Activated effector memory CD4-positive, alpha-beta T cell treated with Interleukin-2 at 50 U/mL for 16 hours (primary cell): ENCODE measurements at places on chromosomes 11 and 22.

GRCh38 chr22:30439226-30439625 is 13.7 kb downstream of the MTFP1 start:
- no peak for DNase-seq

DNA sequence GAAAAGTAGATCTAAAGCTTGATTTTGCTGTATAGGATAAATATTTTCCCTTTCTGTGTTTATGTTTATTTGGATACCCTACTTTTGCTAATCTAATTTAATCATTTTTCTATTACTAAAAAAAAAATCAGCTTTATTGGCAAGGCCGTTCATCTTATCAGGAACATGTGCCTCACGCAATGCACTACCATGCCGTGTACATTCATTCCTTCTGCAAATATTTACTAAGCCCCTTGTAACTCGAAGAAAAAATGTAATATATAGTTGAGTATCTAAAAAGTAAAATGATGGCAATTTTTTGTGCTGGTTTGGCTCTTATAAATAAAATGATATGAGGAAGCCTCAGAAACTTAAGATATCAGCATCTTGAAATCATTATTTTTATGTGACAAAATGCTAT is 8.9 kb downstream of the UVRAG start:
- no peak for DNase-seq

- no peak for DNase-seq
Measured at GRCh38 chr11:70581991-70582885, 183.9 kb downstream of the CTTN start.

DNA sequence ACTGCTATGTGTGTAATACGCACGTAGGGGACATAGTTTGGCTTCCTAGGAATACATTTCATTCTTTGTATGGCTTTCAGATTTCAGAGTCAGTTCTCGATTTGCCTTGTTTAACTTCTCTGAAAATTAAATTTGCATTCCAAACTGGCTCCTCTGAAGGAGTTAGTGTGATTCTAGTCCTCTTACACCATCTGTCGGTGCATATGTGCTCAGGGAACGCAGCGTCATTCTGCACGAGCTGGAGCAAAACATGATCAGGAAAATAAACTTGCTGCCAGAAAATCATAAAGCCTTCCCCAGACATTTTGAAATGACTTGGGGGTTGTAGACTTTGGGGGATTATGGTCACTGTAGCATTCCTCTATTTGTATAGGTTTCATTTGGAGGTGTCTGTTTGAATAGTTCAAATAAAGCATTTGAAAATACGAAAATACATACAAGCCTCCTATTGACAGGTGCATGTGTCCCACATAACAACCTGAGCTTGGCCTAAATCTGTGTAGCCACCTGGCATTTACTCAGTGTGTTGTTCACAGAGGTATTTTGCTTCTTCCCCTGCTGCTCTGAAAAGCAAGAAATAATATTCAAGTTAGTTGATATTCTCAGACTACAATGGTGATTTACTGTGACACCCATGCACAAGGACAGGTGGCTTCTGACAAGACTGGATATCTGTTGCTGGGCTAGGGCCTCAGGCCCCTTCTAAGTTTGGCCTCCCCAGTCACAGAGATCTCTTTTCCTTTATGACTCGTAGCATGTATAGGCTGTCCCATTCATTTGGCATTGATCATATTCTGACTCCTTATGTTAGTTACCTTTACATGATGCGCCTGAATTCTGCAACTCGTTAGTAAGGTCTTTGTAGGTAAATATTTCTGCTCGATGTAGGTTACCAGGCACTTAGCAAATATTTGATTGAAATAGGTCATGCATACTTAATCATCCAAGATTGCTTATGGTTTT is 81.6 kb upstream of the SORL1-AS1 start:
- no peak for DNase-seq

- no peak for DNase-seq
Measured at GRCh38 chr22:27637604-27638003, 164.0 kb downstream of the MN1 start.

- peak; percentile 62 for DNase-seq
Measured at GRCh38 chr22:20243537-20244249, 24.4 kb downstream of the RTN4R start.

- no peak for DNase-seq
Measured at GRCh38 chr11:28417601-28418323, 309.6 kb downstream of the METTL15 start.

- no peak for DNase-seq
Measured at GRCh38 chr11:132056689-132057088, 686.3 kb downstream of the NTM start.

GRCh38 chr22:48520207-48520606 is 1307.5 kb downstream of the BRD1 start:
- no peak for DNase-seq

- DNase-seq, result no peak
Measured at GRCh38 chr11:125871391-125872137, 15.9 kb upstream of the HYLS1 start.

DNA sequence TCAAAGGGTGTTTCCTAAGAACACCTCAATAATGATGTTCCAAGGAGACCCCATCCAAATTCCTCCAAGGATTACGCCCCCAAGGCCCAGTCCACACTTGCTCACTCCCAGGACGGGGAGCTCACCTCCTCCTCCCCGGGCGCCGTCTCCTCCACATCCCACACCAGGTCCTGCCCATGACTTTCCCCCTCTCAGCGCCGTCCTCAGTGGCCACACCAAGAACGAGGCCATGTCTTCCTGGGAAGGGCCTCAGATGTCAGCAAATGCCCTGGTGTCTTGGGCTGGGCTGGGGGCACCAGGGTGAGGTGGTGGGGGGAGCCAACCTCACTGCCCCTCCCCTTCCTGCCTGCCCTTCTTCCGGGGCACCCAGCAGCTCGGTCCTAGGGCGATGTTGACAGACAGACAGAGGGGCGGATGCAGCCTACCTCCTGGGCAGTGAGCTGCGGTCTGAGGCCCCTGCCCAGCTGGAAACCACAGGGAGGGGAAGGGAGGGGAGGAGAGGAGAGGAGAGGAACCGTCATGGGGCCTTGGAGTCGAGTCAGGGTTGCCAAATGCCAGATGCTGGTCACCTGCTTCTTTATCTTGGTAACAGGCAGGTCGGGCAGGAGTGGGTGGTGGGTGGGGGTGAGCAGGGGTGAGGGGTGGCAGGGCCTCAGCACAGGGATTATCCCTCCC is at the start of the genes C11orf21 and TSPAN32:
TSS of gene C11orf21 (minus strand) at position 288 of the 675 bp plus-strand sequence. CDS start at position 178, 110 bp downstream.
TSS of gene TSPAN32 (plus strand) at position 383 of the 675 bp plus-strand sequence. CDS start at position 520, 137 bp downstream.
- peak; percentile 54 for DNase-seq

- no peak for DNase-seq
Measured at GRCh38 chr22:23179381-23180299, 669 bp upstream of the BCR start.

- no peak for DNase-seq
Measured at GRCh38 chr11:109040303-109040702, 375.4 kb downstream of the DDX10 start.

- DNase-seq, result no peak
Measured at GRCh38 chr11:94525546-94526324, 13.5 kb downstream of the C11orf97 start.

- DNase-seq, result no peak
Measured at GRCh38 chr22:49999946-50000586, 12.5 kb downstream of the IL17REL start.

DNA sequence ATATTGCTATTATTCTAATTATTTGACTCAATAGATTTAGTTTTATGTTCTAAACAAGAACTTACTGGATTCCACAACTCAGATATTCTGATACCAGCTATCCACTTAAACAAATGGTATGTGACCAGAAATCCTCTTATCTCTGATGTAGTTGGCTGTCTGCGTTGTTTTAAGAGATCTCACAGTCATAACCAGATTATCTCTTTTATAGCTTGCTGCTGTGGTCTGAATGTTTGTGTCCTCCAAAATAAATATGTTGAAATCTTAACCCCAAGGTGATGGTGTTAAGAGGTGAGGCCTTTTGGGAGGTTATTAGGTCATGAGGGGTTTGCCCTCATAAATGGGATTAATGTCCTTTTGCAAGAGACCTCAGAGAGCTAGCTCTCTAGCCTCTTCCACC is 12.7 kb downstream of the ANKRD42 start:
- no peak for DNase-seq

DNA sequence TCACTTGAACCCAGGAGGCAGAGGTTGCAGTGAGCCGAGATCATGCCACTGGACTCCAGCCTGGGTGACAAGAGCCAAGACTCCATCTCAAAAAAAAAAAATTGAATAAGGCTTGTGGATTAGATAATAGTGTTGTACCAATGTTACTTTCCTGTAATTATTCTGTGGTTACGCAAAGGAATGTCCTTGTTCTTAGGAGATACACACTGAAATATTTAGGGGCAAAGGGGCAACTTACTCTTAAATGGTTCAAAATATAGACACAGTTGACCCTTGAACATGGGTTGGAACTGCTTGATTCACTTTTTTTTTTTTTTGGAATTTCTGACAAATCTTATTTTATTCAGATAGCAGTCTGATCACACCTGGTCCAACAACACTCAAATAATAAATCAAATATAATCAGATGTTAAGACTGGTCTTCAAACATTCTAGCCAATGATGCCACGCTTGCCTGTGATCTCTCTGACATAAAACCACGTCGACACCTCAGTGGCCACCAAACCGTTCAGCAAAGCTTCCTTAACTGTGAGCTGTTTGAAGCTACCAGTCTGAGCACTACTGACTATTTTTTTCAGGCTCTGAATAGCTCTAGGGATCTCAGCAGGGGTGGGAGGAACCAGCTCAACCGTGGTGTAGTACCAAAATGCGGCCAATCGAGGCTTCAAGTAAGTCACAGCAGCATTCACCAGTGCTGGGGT is 710 bp downstream of the ATP5MGL start:
- DNase-seq, result no peak

- no peak for DNase-seq
Measured at GRCh38 chr11:100876815-100877520, 189.9 kb downstream of the ARHGAP42 start.

DNA sequence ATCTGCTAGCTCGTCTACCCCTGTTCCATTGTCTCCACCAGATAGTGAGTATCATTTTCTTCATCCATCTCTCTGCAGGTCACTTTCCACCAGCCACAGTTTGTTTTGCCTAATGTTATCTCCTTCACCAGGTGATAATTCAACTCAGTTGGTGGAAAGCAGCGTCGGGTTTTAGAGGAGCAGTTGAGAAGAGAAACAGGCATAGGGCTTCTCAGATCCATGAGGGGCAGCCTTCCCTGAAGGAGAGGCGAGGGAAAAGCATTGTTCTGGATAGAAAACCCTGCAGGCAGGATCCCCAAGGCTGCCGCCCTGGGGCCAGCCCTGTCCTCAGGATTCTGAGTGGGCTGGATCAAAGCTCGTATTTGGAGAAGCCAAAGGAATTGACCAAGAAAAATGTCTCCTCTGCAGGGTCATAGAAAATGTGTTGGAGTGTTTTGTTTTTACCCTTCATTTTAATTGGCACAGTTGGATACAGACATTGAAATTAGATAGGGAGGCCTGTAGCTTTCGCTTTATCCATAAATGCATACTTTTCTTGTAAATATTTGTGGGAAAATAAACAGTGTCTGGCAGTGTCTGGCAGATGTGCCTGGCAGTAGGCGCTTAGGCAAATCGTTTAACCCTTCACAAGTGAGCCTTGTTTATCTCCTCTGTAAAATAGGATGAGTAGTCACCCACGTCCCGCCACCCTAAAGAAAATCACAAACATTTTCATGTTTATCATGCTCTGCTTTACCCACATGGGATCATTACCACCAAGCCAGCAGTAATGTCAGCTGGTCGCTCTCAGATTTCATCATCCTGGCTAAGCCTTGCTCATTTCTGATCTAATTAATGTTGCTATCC is 73.4 kb upstream of the TTC12 start:
- no peak for DNase-seq

DNA sequence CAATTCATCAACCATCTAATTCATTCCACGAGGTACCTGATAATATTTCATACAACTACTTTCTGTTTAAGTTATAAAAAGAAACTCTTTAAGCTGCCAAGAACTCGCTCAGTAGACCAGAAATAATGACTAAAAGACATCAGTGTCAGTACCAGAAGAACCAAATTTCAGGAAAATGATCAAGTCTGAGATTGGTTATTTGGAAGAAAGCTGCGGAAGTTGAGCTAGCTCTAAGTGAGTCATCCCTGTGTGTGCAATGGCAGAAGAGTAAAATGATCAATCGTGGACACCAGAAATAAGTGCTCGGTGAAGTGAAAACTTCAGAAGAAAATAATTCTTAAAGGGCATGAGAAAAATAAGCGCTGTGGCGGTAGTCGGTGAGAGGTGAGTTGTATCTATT is 933.2 kb upstream of the CHORDC1 start:
- DNase-seq, result no peak

DNA sequence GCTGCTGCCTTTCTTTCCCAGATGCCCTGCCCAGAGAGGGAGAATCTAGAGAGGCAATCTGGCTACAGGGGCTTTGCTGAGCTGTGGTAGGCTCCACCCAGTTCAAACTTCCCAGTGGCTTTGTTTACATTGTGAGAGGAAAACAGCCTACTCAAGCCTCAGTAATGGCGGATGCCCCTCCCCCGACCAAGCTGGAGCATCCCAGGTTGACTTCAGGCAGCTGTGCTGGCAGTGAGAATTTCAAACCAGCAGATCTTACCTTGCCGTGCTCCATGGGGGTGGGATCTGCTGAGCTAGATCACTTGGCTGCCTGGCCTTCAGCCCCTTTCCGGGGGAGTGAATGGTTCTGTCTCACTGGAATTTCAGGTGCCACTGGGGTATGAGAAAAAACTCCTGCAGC is 12.2 kb downstream of the BDNF start:
- no peak for DNase-seq

DNA sequence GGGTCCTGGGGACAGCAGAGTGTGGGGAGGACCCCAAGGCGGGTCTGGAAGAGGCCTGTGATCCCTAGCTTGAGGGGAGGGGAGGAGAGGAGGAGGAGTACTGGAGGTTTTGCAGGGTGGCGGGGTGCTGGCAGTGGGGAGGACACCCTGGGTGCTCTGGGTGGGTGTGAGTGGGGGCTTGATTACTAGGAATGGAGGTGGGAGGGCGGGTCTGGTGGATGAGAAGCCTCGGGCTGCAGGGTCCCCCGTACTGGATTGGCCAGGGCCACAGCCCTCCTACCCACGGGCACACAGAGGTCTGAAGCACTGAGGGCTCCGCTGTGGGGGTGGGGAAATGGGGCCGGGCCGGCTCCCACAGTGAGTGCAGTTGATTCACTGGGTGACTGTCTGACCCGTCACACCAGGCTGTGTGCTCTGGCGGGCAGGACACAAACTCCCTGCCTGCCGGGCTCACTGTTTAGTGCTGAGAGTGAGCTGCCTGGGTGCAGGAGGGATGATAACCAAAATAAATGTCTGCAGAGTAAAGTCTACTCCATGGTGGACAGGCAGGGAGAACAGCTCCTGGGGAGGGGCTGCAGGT is 114.2 kb downstream of the CACNA1I start:
- no peak for DNase-seq
